Caudate nucleus (tissue), 63 donors: ENCODE measurements at places on chromosomes 3 and 15.
A peak's percentile ranks its signal among the peaks of the same experiment; 100 is the strongest.

- DNase-seq = no peak
These were observed 3.5 kb downstream of the SPATA12 start for GRCh38 chr3:57064001-57064400.

DNA sequence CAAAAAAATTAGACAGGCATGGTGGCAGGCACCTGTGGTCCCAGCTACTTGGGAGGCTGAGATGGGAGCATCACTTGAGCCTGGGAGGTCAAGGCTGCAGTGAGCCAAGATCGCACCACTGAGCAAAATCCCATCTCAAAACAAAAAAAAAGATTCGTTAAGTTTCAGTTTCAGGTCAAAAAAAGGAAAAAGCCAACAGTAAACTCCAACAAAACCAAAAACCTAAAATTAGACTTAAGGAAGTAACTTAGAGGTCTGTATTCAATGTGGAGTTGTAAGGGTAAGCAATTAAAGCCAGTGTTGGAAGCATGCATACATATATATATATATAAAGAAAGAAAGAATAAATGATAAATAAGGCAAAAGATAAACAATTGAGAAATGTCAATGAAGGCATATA is 11.8 kb downstream of the KPNA1 start:
- no peak for DNase-seq

- no peak for DNase-seq
These were observed 12.3 kb upstream of the CTDSPL start for GRCh38 chr3:37849146-37849923.

DNA sequence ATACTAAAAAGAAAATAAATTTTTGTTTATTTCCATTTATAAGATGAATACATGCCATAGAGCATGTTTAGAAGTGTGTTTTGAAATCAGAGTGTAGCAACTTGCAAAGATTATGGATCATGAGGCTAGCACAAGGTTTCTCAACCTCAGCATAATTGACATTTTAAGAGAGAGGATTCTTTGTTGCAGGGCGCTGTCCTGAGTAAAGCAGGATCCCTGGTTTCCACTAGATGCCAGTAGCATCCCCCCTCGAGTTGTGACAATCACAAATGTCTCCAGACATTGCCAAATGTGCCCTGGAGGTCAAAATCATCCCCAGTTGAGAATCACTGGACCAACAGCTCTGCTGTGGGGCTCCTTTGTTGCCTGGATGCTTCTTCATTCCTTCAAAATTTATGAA is 128.5 kb upstream of the RBMS3 start:
- no peak for DNase-seq

GRCh38 chr3:146390006-146390772 is 79.2 kb downstream of the PLSCR2 start:
- no peak for DNase-seq

DNA sequence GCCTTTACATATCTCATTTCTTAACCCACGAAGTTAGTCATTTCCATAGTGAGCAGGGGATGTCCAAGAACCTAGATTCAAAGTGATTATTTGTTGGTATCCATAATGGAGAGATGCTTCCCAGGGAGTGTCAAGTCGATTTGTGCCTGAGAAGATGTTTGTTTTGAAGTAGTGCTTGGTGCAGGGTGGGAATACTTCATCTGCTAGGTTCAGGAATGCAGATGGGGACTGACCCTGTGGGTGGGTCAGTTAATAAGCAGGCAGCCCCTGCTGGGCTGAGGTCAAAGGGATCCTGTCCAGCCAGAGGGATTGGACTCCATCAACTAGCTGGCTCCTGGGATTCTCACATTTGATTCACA is 44.1 kb upstream of the VILL start:
- no peak for DNase-seq

DNA sequence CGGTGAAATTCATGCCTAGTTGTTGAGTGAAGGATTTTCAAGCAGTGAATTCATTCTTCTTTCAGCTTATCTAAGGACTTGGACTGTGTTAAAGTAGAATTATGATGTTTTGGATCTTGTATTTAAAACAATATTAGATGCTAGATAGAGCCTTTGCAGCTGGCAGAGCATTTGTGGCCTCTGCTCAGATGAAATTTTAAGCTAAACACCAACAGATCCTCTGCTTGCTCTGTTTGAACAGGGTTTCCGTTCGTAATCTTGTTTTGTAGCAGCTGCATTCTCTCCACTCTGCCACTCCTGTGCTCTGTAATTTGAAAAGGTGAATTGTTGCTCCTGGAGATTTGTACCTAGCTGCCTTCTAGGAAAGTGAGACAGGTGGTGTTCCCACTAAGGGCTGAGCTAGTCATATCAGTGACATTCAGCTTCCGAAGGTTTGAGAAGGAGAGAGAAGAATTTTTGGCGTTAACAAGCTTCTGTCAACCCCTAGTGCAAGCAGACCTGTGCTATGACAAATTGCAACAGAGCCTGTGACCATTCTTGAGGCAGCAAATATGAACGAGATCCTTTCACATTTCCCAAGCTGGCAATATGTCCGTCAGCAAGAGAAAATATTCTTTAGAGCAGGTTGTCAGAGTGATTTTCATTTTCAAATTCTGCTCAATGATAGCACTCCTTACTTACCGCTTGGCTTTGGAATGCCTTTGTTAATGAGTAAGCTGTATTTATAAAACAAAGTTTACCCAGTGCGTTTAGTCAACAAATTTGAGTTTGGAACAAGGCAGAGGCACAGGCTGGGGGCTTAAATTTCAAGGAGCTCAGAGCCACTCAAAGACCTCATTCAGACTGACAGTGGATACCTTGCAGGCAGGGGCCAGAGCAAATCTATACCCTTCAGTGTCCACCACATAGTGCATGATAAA is 5.3 kb downstream of the CHST2 start:
- no peak for DNase-seq

GRCh38 chr3:134075846-134076245 is 46.1 kb upstream of the SLCO2A1 start:
- DNase-seq = no peak

- no peak for DNase-seq
These were observed 192.8 kb upstream of the TBC1D5 start for GRCh38 chr3:17935222-17935621.

DNA sequence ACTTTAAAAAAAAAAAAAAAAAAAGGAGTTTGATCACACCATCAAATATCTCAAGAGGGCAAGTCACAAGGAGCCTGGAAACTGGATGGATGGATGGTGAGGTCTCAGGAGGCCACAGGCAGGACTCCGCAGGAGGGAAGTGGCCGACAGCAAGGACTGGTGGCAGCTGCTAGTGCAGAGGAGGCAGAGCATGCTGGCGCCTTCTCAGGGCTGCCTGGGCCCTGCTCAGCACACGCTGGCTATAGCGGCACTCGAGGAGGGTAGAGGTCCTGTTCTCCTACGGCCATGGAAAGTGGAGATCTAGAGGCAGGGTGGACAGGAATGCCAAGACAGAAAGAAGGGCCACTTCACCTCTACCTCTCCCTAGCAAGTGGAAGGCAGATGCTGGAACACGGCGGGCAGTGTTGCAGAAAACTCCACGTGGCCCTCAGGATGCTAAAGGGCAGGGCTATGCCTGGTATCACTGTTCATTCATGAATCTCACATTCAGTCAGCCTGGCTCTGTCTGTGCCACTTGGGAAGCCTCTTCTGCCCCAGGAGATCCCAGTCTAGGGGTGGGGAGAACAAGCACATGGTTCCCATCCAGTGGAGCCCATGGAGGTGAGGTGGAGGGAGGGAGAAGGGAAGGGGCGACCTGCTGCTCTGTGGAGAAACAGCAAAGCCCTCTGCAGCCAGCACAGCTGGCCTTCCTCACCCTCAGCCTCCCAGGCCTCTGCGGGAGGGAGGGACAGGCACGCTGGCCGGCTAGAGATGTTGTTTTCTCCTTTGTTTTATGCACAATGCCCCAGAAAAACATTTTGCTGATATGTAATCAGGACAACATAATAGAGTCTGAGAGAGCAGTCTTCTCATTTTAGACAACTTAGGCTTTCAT is 71.0 kb downstream of the OXNAD1 start:
- DNase-seq = no peak

GRCh38 chr3:28042095-28042635 is 199.3 kb upstream of the CMC1 start:
- DNase-seq = no peak

DNA sequence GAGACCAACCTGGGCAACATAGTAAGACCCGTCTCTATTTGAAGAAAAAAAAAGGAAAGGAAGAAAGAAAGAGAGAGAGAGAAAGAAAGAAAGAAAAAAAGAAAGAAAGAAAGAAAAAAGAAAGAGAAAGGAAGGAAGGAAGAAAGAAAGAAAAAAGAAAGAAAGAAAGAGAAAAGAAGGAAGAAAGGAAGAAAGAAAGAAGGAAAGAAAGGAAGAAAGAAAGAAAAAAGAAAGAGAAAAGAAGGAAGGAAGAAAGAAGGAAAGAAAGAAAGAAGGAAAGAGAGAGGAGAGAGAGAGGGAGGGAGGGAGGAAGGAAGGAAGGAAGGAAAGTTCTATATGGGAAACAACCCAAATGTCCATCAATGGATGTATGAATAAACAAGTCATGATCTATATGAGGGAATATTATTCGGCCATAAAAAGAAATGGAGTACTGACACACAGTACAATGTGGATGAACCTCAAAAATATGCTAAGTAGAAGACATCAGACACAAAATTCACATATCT is 28.8 kb upstream of the TM4SF1 start:
- no peak for DNase-seq

- no peak for DNase-seq
These were observed 262.2 kb upstream of the IL12A start for GRCh38 chr3:159726231-159726964.

DNA sequence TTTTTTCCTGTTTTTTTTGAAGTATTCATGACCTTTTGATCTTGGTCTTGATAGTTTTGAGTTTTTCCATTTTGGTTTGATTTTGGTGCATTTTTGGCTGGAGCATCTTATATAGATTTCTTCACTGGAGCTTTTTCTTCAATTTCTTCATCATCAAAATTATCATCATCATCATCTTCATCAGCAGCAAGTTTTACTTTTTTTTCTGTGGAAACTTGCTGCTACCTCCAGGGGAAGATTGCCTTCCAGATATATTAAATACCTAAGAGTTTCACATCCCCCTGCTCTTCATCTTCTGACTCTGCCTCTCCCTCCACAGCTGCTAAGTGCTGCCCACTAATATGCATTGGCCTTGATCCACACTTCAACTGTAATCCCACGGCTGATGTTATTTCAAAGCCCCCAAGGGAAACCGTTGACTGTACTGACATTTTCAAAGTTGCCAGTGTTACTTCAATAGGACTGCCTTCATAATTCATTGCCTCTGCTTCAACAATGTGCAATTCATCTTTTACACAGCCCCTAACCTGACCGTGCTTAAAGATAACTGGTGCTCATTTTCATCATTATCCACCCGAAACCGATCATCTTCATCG is 151.7 kb downstream of the NR1D2 start:
- no peak for DNase-seq

DNA sequence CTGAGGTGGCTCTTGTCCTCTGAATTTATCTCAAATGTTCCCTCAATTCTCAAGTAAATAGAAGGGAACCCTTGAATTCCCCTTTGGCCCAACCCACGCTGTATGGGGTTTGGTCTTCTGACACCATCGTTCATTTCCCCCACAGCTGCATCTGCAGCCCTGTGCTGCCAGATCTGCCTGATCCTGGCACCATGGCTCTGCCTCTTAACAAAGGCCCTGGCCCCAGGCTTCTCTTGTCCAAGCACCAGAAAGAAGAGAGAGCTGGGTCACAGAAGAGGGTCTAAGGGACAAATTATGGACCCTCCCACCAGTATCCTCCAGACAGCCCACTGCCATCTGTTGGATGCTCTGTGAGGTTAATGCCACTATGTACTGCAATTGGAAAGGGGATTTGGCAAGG is 1.8 kb downstream of the MAP1A start:
- DNase-seq = peak; percentile 29

GRCh38 chr15:48617619-48618018 is 27.9 kb downstream of the FBN1 start:
- no peak for DNase-seq

- DNase-seq = no peak
These were observed 555.5 kb upstream of the CFAP20DC start for GRCh38 chr3:59605318-59605717.

DNA sequence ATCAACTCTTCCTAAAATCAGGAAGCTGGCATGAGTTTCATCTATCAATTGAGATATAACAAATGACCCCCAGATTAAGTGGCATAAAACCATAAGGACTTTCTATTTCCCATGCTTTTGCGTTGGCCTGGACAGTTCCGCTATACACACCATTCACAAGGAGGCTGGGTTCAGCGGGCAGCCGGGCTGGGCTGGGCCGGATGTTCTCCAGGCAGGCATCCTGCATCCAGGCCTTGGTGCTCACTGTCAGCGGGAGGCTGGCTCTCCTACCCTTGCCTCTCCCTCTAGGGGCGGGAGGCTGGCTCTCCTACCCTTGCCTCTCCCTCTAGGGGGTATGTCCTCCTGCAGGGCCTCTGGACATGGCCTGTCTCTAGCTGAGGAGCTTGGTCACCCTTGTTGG is 266.0 kb upstream of the ARRDC4 start:
- no peak for DNase-seq

GRCh38 chr3:86176445-86176784 is 814.5 kb downstream of the VGLL3 start:
- no peak for DNase-seq

- no peak for DNase-seq
These were observed 230.3 kb upstream of the TBL1XR1 start for GRCh38 chr3:177427540-177427939.

- no peak for DNase-seq
These were observed 16.9 kb upstream of the PRKCI start for GRCh38 chr3:170205302-170205701.

GRCh38 chr3:55283441-55283925 is 203.6 kb downstream of the WNT5A start:
- DNase-seq = no peak

GRCh38 chr3:170356596-170357175 is 829 bp upstream of the SKIL start:
- peak; percentile 39 for DNase-seq

DNA sequence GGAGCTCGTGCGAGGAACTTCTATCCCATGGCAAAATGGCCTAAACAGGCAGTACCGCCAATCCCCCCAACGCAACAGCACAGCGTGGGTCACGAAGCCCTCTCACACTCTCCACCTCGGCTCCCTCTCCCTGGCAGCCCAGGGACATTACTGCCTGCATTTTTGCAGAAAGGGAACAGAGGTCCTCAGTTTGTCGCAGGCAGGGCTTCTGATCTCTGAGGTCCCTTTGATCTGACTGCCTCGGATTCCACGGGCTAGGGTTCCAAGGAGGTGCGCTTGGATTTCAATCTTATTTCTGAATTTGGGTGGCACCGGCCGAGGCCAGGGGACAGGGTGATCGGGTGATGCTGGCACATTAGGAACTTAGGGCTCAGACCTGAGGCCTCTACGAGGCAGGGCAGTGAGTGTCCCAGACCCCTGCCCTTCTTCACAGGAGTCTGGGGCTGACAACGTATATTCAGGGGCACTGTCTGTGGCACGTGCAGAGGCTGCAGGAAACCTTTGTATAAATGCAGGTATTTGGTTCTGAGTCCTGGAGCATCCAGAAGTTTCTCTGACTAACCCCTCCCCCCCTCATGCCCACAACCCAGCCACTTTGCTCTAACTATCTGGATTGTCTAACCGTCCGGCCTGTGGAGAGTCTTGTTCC is 197.9 kb downstream of the XXYLT1 start:
- DNase-seq = no peak

DNA sequence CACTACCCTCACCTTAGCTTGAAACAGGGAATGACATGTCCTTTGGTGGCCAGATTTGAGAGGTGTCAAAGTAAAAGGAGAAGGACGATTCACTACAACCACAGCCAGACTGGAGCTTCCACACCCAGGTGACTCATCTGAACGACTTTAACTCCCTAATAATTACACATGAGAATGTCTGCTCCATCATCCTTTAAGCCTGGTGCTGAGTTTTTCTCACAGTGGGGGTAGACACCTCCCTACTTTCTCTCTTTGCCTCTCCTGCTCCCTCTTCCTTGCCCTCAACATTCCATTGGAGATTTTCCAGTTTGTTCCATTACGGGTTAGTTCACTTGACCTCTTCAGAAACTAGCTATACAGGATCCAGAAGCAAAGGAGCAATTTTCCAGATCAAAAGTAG is 154.3 kb upstream of the BHLHE40 start:
- DNase-seq = no peak
